ENCODE measurements at places on chromosomes 11 and 22.

- no peak for DNase-seq
Observed at GRCh38 chr11:79043726-79044125, 397.1 kb downstream of the TENM4 start.

GRCh38 chr11:74773476-74773875 is 24.8 kb downstream of the RNF169 start:
- DNase-seq = no peak

DNA sequence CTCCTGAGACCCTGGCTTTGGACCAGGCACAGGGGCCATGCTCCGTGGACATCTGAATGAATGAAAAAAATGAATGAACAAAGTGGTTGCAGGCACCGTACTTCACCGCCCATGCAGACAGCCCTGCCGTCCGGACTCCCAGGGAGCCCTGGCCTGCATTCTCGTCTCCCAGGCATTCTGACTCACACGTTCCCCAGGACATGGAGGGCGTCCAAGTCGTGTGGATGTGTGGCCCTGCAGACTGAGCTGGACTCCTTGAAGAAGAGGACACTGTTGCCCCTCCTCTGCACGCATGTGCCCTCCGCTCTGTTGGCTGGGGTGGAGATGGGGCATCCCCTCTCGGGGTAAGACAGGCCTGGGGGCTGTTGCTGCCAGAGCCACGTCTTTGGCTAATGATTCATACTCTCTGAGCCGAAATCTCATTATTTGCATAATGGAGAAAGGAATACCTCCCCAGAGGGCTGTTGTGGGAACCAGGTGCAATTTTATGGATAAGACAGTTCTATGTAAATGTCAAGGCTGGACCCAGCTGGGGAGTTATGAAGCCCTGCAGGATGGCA is 49.7 kb downstream of the RTL6 start:
- DNase-seq = no peak

DNA sequence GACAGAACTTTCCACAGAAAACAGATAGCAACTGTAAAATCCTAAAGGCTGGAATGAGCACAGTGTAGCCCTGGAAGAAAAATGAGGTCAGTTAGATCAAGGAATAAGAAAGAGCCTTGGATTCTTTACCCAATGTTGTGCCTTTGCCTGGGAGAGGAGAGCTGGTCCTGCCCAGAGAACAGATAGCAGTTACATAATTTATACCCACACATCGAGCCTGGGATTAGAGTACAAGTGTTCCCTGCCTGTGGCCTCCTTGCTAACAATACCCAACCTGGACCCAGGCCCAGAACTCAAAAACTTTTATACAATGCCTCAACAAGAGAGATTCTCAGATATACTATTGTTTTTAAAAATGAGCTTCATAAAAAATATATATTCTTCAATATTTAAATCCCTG is 1998.4 kb downstream of the LRRC4C start:
- no peak for DNase-seq

GRCh38 chr22:31105282-31105929 is 2.0 kb downstream of the SELENOM start:
- DNase-seq = no peak

DNA sequence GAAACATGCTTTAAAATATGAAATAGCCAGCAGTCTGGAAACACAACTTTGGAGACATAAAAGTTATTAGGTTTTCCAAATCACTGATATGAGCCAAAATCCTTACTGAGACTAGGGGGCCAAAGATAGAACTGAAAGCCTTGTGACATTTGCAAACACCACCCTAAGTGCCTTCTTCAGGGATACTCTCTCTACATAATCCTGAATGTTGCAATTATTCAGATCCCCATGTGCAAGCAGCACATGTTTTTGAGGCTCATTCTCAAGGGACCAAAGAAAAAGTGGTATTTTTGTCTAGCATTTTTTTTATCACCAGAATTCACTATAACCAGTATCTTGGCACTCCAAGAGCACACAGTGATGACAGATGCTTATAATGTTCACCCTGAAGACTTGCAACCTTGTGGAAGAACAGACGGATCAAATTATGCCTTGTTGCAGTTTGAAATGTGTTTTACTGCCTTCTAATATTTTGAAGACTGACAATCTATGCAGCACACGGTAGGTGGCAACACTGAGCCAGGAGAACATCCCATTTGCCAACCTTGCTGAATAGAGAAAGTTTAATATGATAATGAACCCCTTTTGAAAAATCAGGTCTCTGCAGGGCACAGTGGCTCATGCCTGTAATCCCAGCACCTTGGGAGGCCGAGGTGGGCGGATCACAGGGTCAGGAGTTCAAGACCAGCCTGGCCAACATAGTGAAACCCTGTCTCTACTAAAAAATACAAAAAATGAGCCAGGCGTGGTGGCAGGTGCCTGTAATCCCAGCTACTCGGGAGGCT is 78.5 kb downstream of the PLEKHA7 start:
- no peak for DNase-seq

- no peak for DNase-seq
Observed at GRCh38 chr22:43272869-43273318, 70.3 kb downstream of the SCUBE1 start.

DNA sequence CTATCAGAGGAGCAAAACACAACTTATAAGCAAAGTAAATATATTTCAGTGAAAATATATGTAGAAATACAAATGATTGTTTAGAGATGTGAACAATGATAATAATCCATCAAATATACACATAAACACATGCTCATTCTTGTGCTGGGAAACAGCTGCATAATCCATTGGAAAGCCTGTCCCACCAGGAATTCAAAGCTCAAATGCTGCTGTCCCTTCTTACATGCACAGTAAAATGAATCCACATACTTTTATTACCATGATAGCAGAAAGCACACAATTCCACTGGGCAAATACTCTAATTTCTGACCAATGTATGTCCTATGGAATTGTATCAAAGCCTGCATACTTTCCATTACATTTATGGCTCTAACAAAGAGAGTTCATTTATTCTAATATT is 44.5 kb downstream of the SOX6 start:
- DNase-seq = no peak

GRCh38 chr11:110044226-110044968 is 48.8 kb upstream of the ZC3H12C start:
- DNase-seq = no peak

DNA sequence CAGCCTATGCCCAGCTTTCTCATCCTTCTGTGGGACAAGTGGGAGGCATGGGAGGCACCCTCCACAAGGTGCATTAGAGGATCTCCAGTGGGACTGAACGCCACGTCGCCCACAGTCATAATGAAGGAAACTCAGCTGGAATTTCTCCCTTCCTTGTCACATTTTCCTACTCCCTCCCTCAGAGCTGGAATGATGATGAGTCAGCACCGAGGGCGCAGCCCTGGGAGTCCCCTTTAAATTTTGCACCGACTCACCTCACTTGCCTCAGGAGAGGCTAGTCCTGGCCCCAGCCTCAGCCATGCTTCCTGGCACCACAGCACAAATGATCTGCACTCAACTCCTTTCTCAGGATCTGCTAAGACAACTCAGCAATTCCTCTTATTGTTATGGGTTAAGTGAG is 34.3 kb downstream of the DBX1 start:
- DNase-seq = no peak

DNA sequence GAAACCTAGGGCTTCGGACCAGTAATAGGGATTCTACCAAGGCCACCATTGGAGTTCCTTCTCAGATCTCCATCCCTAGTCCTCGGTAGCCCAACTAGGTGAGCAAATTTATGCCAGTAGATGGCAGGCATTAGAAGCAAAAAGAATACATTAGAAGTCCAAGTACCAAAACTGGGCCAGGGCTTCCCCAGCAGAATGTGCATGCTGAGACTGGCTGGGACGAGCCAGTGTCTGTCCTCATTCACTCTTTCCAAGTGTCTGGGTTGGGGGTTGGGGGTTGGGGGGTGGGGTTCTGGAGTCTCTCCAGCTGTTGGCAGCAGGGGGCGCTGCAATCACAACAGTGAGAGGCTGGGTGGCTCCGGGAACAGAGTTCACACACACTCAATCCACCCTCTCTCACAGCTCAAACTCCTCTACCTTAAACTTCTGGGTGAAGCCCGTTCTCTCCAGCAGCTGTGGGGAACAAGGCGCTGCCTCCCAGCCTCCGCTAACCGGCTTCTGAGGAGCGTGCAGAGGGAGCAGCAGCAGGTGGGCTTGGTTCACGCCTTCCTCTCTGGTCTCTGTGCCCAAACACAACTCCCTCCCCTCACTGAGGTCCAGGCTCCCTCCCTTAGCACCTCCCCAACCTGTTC is 57.5 kb downstream of the BTG4 start:
- no peak for DNase-seq

- no peak for DNase-seq
Observed at GRCh38 chr22:19802001-19802893, 41.7 kb downstream of the TBX1 start.

DNA sequence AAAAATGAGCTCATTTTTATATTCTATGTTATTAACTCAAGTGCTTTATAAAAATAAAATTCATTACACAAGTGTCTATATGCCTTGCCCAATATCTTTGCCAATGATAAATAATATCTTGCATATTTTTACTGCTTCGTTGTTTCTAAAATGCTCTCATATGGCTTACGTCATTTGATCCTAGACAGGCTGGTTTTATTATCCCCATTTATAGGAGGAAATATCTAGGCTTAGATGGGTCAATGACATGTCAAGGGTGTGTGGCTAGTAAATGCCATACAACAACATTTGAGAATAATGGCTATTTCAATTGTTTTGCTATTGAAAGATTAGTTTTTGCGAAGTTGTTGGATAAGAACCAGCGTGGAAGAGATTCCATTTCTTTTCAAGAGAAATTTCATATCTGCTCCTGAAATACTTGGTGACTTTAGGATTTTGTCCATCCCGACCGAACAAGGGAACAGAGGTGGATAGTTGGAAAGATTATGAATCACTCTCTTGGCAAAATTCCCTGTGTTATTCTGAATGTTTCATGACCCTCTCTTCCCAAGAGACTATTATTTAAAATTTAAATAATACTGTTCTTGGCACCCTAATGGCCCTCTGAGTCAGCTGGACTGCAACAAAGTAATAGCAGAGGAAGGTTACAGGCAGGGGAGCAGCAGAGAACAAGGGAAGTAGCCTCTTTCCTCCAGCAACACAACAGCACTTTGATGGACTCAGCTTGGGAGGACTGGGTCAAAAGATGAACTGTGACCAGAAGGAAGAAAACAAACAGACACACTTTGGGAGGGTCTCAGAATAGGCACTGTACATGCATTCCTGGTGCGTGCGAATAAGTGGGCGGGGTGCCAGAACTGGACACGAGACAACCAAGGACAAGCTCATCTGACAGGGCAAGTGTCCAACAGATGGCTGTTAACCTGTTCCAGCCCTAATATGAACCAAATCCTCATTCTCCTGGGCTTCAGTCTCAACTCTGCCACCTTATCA is 94.5 kb downstream of the ME3 start:
- DNase-seq = no peak

DNA sequence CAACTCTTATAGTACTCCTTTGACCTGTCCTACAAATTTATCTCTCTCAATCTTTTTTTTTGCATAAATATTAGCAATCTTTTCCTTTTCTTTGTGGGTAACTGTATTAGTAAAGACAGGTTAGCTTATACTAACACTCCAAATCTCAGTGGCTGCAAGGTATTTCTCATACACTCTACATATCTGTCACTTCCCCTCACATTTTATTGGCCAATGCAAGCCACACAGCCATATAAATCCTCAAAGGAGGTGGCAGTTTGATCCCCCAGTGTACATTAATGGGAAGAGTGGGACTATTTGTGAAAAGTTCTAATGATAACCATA is 42.6 kb upstream of the EED start:
- DNase-seq = no peak

DNA sequence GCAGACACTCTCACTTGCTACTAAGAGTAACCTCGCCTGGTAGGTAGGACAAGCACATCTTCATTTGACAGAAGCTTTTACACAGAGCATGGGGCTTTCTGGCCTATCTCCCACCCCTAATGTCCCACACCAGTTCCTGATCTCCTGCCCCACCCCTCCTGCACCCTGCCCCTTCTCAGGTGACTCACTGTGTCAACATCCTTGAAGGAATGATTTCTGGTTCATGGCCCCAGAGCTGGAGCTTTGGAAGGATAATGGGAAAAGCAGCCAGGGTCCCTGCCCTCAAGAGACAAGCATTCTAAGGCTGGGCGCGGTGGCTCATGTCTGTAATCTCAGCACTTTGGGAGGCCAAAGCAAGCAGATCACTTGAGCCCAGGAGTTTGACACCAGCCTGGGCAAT is 47.2 kb downstream of the LRFN4 start:
- DNase-seq = no peak

DNA sequence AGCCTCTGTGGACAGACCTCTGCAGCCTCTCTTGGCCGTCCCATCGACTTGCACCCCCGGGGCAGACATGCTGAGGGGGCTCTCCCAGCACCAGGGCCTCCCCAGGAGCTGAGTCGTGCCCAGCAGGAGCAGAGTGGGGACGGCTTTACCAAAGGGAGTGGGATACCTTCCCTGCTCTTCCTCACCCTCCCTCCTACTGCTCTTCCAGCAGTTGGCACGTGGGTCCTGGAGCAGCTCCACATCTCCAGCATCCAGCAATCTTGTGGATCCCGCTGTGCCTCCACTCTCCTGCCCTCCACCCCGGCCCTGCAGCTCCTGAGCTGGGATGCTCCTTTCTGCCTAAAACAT is 854.0 kb downstream of the BRD1 start:
- no peak for DNase-seq

DNA sequence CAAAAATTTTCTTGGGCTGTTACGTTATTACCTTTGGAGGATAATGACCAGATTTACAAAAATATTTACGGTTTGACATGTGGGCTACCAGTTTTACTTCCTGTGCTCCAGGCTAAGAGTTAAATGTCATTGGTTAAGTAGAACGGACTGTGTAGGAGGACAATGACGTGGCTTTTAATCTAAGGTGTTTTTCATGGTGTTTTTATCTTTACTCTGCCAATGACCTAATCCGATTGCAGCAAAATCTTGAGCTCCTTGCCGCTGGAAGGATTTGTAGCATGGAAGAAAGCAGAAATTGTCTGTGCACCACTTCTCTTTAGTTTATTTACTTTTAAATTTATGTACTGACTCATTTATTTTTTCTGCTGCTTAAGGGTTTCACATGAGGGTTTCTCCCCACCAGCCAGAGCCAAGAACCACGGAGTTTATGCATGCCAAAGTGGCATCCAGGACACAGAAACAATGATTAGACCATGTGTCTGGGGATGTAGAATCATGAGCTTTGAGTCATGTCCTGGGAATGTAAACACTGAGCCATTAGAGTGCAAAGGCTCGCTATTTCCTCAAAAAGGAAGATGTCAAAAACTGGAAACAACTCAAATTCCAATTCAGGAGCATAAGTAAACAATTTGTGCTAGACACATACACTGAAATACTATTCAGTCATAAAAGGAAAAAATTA is 1.9 kb upstream of the CARD16 start:
- no peak for DNase-seq

- no peak for DNase-seq
Observed at GRCh38 chr22:43993072-43993760, 30.9 kb upstream of the PARVB start.

DNA sequence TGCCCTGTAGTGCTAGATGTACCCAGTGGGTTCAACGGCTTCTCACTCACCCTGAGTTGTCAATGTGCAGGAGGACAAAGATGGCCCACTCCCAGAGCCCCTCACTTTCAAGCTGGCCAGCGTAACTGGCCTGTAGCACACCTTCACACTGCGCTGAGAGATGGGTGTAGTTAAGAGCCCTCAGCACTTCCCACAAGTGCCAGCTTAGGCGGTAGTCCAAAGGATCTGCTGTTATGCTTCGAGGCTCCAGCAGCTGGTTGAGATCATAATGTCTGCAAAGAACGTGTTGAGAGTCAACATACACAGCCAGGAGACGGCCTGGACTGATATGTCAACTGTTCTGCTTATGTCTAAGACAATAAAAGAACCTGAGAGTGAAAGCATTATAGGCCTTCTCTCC is 14.7 kb upstream of the CHRNA10 start:
- DNase-seq = no peak

- no peak for DNase-seq
Observed at GRCh38 chr22:49433717-49434611, 393.7 kb downstream of the BRD1 start.
